ENCODE measurements at places on chromosomes 5 and 9.

- no peak for DNase-seq
These were observed 35.1 kb downstream of the SMARCA2 start for GRCh38 chr9:2050236-2050635.

GRCh38 chr9:89116064-89116804, 62.4 kb downstream of the SHC3 start:
- peak; percentile 8 for DNase-seq

- DNase-seq = no peak
These were observed 30.6 kb downstream of the MAP1B start for GRCh38 chr5:72137826-72138409.

GRCh38 chr9:138025908-138026307, 148.3 kb downstream of the CACNA1B start:
- no peak for DNase-seq

GRCh38 chr5:37722236-37723161, 117.3 kb downstream of the GDNF start:
- DNase-seq = peak; percentile 23

DNA sequence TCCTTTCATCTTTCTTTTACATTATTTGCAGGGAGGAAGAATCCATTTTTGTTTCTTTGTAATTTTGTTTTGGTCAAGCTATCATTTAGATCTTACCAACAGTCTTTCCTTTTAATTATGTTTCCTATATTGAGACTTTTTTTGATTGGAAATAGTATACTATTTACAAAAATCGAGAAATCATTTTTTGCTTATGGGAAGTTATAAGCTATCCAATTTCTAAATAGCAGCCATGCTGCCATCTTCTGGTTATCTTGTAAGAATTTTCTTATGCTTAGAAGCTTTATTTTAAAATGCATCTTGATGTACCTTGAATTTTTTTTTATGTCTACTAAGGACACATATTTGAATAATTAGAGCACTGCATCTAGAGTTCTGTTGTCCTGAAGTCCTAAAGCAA, 821.2 kb downstream of the PTPRD start:
- no peak for DNase-seq

DNA sequence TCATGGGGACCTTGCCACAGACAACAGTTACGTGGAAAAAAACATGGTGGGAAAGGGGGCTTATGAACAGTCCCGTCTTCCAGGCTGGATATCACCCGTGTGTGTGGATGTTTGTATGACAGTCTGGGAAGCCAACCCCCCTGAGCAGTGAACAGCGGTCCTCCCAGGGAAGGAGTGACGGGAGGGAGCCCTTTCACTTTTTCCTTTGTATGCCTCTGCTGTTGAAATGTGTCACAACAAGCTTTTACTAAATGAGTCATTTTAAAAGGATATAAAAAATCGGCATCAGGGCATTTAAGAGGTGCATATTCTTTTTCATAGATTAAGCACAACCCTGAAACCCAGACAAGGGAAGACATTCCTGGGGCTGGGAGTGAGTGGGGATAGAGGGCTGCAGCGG, 5.1 kb downstream of the MYMK start:
- no peak for DNase-seq

DNA sequence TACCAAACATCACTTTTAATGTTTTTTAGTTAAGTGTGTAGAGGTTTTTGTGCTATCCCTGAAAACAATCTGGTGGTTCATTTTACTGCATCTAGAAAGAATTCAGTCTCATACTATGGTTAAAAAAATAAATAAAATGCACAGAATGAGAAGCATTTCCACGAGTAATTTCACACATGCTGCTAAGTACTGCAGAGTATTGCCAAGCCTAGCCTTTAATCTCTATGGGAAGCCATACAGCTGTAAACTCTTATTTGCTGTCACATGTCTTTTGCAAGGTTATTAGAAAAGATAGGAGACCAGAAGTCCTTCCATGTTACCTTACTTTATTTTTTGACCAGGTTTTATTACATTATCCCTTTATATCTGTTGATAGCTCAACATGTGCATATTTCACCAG, 37.6 kb upstream of the MAN2A1 start:
- no peak for DNase-seq

- DNase-seq = no peak
These were observed 370.6 kb downstream of the DMRTA1 start for GRCh38 chr9:22817181-22817580.
